Hematopoietic multipotent progenitor cell treated with erythropoietin and hydrocortisone succinate and interleukin-3 and kit ligand, for 4 days (in vitro differentiated cells): ENCODE measurements at places on chromosomes 6 and 20.
A peak's percentile ranks its signal among the peaks of the same experiment; 100 is the strongest.

- DNase-seq: no peak
Measured at GRCh38 chr6:136897071-136897470, 25.0 kb upstream of the SLC35D3 start.

DNA sequence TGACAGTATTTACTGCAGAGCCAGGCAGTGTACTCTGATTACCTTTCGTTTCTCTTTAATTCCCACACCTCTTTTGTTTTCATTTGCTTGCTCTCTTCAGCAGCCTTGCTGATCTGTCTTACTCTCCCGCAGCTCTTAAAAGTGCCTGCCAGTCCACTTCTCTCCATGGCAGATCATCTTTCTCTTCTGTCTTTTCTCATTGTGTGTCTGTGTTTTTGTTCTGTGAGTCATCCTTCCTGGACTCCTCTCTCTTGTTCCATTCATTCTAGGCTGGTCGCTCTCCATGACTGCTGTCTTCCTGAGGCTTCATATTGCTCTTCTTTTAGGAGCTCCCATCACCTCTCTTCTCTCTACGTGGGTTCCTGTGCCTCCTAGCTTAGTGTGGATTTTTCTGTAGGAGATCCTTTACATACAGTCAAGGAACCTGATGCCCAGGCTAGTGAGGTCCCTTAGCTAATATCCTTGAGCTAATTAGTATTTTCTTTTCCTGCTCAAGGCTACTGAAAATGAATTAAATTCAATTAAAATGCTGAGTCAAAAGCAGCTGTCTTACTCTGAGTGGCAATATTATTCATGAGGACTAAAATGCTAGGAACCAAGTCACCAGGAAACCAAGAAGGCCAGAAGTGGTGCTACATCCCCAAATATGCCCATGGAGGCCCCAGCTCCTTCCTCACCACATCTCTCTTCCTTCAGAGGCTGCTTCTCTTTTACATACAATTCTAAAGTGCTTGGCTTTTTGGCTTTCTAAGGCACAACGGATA lies 86.1 kb downstream of the SLX4IP start:
- DNase-seq: peak; percentile 39

DNA sequence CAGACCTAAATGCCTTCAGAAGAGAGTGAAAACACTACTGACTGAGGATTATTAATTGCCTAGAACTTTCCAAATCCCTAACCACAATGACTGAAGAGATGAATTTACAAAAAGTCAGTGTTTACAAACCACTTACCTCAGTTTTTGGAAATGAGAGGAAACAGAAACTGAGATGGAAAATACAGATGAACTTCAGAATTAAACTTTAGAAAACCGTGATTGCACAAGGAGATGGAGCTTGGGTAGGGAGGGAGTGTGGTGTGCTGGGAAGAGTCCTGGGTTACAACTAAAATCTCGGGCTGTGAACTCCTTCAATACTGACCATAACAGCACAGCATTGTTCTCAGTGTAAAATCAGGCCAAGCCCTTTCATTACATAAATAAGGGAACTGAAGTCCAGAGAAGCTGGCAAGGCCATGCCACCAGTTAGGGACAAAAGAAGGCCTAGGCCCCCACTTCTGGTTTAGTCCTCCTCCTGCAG lies 4.0 kb downstream of the ELMO2 start:
- DNase-seq: no peak

DNA sequence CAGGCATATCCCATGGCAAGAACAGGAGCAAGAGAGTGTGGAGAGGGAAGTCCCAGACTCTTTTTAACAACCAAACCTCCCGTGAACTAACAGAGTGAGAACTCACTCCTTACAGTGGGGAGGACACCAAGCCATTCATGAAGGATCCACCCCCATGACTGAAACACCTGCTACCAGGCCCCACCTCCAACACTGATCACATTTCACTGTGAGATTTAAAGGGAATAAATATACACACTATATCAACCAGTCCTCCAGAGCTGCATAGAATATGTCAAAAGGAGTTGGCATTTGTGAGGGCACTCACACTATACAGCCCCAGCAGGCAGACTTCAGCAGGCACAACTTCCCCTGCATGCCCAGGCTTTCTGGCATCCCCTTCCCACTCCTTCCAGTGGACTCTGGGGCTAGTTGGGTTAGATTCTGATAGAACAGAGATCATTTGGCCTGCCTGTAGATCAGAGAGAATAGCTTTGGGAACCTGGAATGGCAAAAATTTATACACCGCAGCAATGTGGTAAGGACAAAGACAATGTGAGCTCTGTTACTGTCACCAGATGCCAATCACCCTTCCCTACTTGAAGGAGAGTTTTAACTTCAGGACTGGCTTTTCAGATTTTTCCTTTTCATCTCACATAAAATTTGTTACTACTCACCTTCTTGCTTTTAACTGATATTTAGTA lies 25.2 kb upstream of the TENT5A start:
- DNase-seq: no peak

DNA sequence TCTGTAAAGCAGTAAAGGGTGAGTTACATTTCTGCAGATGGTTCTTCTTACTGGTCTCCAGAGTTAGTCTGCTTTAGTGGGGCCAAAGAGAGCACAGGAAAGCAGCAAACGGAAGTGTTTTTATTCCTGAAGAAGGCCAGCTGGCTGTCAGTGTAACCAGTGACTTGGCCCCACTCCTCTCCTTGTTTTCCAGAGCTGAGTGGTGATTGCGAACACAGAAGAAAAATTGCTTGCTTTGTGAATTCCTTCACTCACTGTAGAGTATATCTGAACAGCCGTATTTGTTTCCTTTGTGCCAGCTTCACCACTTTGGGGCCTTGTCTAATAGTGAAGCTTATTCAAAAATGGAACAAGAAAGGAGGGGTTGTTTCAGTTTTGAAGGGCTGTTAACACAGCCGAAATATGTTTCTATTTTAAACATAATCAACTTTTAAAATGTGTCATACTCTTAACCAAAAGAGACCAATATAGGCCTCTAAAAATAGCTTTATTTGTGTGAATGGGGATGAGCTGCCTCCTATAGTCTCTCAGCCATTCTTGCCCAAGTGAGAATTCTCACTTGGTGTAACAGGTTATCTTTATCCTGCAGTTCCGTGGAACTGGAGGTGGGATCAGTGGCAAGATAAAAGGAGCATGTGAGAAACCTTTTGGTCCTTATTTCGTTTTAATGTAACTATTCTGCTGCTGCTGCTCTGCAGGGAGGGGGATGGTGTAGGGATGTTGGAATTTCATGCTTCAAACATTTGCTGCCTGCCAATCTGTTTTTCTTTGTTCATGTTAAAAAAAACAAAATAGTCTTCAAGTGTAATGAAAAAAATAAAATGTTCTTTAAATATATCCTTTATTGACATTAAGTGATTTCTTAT lies 37.8 kb downstream of the ZC2HC1B start:
- DNase-seq: no peak

DNA sequence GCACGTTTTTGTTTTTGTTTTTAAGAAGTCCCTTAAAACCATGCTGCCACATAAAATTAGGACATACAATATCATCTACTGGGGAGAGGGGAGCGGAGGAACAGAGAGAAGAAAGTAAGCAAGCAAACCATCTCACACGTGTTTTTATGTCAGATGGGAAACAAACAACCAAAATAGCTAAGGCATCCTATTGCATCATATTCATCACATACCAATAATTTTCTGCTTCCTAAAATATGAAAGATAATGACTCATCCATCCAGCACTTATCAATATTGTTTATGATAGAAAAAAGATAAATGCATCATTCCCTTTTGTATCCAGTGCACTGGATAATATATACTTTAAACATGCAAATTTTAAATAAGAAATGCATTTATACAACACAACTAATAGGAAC lies 329.6 kb downstream of the RNGTT start:
- DNase-seq: no peak

GRCh38 chr20:49961413-49961812 lies 21.4 kb upstream of the SNAI1 start:
- no peak for DNase-seq

- peak; percentile 54 for DNase-seq
Measured at GRCh38 chr6:144659202-144660182, 374.4 kb downstream of the UTRN start.

DNA sequence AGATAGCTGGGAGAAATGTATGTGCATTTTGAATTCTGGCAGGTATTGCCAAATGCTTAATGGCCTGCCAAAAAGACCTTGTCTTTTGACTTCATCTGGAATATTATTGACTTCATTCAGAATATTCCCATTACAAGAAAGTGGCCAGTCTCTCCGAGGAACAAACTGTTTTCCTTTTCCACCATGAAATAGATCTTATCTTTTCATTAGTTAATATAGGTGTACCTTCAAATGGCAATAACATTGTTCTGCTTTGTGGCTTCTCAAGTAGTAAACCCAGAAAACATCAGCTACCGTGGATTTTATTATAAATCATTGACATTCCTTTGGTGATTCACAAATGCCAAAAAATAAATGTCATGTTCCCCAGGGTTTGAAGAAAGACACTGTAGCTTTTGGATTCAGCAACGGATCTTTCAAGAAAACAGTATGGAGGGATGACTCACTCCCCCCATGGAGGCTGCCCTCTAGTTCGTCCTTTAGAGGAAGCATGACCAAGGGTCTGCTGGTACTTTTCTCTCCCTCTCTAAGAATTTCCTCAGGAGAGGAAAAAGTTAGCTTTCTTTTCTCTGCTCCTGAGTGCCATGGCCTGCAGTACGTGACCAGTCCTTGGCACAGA lies 1.1 kb upstream of the RNF182 start:
- DNase-seq: peak; percentile 8

GRCh38 chr20:59948212-59948611 lies 8.0 kb downstream of the FAM217B start:
- DNase-seq: peak; percentile 55

GRCh38 chr20:23111307-23111943 lies 25.3 kb upstream of the CD93 start:
- no peak for DNase-seq

GRCh38 chr6:170049641-170050561 lies 241.0 kb downstream of the DLL1 start:
- peak; percentile 31 for DNase-seq

DNA sequence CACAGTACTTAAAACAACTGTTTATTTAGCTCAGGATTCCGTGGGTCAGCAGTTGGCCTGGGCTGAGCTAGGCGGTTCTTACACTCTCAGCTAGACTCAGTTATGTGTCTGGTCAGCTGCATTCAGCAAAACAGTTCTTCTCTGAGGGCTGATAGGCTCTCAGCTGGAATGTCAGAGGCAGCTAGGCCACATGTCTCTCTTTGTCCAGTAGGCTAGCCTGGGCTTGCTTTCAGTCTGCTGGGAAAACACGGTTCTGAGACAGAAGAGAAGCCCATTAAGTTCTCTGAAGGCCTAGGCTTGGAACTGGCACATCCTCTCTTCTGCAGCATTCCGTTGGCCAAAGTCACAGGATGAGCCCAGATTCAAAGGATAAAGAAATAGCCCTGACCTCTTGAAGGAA lies 65.6 kb downstream of the TULP4 start:
- no peak for DNase-seq

GRCh38 chr20:59823030-59823423 lies 110.4 kb downstream of the SYCP2 start:
- no peak for DNase-seq

GRCh38 chr6:39378175-39378959 lies 55.9 kb upstream of the KCNK16 start:
- no peak for DNase-seq

- DNase-seq: no peak
Measured at GRCh38 chr6:110482774-110483400, 6.5 kb upstream of the SLC22A16 start.

- DNase-seq: no peak
Measured at GRCh38 chr6:136822046-136822375, 381 bp upstream of the PEX7 start.

- no peak for DNase-seq
Measured at GRCh38 chr20:30598460-30599230, 658.8 kb upstream of the DEFB115 start.

DNA sequence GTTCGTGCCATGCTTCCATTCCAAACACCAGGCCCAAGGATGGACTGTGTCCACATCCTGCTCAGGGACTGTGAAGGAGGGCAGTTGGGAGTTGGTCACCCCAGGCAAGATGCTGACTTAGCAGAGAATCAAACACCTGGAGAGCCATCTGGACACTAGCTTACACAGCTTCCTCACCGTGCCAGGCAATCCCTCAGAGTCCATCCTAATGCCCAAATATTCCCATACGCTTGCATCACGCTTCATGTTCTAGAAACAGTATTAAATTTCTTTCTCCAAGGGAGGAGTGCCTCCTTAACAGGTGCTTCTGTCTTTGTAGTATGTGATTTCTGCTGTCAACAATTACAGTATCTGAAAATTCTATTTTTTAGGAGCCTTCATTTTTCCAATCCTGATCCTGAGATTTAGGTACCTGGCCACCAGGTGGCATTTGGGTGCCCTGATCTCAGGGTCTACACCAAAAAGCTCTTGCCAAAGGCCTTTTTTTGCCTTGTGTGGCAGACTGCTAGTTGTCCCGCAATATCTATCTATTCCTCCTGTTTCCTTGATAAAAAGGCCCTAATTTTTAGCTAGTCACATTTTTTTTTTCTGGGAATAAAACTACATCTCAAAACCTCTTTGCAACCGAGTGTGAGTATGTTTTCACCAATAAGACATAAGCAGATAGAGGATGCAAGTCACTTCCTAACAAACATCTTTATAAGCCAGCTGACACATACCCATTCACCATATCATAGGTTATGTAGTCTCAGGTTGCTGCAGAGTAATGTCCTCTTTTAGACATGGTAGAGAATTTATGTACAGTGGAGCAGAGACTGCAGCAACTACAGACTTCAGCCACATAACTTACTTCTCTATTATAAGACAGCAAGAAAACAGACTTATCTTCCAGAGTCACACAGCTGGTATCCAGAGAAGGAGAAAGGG lies 85.0 kb downstream of the PREP start:
- DNase-seq: peak; percentile 17

GRCh38 chr6:36593569-36594028 lies 563 bp upstream of the SRSF3 start:
- DNase-seq: peak; percentile 79

- DNase-seq: no peak
Measured at GRCh38 chr6:127058936-127059335, 59.5 kb upstream of the RSPO3 start.

DNA sequence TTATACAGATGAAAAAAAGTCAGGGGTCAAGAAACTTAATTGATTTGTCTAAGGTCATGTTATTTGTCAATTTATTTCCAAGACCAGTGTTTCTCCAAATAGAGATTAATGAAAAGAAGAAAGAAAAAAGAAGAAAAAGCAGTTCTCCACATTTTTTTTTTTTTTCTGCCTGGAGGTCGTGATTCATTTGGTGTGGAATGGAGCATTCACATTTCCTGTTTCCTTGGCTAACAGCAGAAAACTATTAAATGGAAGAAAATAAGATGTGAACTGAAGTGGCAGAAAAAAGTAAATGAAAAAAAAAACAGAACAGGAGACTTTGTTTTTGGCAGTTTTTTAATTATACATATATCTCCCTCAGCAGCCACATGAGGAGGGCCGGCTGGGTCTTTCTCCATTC lies 470.8 kb upstream of the ZNF337 start:
- DNase-seq: no peak

GRCh38 chr6:162539321-162539720 lies 188.2 kb downstream of the PRKN start:
- DNase-seq: no peak

DNA sequence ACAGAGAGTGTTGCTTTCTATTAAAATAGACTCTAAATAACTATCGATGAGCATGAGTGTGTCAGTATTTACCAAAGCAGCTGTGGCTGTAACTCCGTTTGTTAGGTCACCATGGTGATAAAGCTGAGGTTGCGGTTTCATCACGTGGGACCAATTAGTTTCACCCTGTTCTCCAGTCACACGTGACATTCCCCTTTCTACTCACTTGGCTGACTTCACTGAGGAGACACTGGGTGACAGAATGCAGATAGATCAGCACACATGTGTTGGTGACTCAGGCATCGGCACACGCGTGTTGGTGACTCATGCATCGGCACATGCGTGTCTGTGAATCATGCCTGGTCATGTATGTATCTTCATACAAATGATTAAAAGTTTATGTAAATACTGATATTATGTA lies 285.4 kb downstream of the THBS2 start:
- peak; percentile 3 for DNase-seq
